ENCODE measurements at places on chromosomes 1 and 21. TPM values are rescaled to one million over a fixed set of nuclear protein-coding genes. Genes with fewer than 3 reads are reported as not detected.

GRCh38 chr1:215589650-215590435 lies 22.7 kb downstream of the KCTD3 start:
- DNase-seq = no peak

GRCh38 chr1:2425892-2426291 lies 13.5 kb upstream of the PEX10 start:
- DNase-seq = no peak

DNA sequence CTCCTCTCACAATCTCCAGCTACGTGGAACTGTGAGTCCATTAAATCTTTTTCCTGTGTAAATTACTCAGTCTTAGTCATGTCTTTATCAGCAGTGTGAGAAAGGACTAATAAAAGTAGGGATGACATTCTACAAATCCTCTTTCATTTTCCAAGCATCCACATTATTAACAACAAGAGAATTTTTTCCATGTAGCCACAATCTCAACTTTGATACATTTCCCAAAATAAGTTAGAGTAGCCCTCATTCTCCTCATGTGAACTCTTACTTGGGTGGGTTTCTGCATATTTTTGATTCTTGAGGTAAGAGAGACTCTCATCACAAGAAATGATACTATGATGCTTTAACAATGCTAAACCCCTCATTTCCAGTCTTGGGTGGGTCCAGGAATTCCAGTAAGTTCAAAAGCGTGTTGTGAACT lies 52.8 kb downstream of the TNFSF18 start:
- DNase-seq = no peak

Gene SYPL2
- 1.8 TPM for total RNA-seq

DNA sequence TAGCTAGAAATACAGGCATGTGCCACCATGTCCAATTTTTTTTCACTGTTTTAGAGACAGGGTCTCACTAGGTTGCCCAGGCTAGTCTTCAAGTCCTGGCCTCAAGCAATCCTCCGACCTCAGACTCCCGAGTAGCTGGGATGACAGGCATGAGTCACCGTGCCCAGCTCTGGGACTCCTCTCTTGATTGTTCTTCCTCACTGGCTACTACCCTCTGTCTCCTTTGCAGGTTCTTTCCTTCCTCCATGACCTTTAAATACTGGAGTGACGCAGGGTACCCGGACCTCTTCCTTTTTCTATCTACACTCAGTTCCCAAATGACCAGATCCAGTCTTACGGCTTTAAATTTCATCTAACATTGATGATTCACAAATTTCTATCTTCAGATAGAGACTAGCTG lies 34.9 kb downstream of the ASH1L start:
- DNase-seq = no peak

- DNase-seq = peak; percentile 93
Observed at GRCh38 chr1:53413175-53414001, 45.8 kb upstream of the DMRTB1 start.

Gene WDR64
- not detected for total RNA-seq

- peak; percentile 90 for DNase-seq
Observed at GRCh38 chr1:245156736-245157505, 2.1 kb downstream of the KIF26B start.

DNA sequence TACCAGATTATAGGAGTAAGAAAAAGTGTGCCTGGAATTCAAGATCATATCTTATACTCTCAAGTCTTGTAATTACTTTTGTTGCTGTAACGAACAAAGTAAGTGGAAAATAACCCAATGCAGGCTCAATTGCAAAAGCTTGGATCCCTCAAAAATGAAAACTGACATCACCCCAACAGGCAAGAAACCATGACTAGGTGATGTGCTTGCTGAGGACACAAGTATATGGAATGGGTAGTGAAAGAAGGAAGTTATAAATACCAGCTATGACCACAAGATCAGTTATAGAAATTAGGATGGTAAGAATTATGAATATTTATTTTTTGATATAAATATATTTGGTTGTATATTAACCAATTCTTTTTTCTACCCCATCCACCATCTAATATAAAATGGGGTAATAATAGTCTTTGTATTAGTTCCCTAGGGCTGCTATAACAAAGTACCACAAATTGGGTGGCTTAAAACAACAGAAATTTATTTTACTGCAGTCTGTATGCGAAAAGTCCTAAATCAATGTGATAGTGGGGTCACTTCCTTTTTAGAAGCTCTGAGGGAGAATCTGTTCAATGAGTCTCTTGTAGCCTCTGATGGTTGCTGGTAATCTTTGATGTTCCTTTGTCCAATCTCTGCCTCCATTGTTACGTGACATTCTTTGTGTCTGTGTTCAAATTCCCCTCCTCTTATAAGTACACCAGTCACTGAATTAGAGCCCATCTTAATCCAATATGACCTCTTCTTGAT lies 45.0 kb downstream of the DUSP10 start:
- no peak for DNase-seq

Gene SPRR2E
- total RNA-seq = not detected

DNA sequence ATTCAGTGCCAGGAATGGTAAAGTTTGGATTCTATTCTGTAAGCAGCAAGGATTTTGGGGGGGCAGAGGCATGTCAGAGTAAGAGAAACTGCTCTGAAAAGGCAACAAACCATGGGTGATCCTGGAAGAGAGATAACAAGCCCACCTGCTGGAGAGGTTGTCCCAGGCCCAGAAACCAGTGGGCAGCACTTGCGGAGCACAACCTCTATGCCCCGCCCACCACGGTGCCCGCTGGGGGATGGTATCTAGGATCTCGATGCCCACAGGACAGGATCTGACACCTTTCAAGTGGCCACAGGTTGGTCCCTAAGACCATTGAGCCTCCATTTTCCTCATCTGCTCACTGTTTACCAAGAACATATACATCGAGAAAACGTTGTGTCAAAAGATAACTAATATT lies 20.3 kb upstream of the MUL1 start:
- no peak for DNase-seq

Gene CFHR1
- not detected for total RNA-seq

GRCh38 chr1:243520831-243521230 lies 265.0 kb downstream of the SDCCAG8 start:
- DNase-seq = no peak

GRCh38 chr1:109530457-109531087 lies 9.1 kb upstream of the GPR61 start:
- DNase-seq = no peak

DNA sequence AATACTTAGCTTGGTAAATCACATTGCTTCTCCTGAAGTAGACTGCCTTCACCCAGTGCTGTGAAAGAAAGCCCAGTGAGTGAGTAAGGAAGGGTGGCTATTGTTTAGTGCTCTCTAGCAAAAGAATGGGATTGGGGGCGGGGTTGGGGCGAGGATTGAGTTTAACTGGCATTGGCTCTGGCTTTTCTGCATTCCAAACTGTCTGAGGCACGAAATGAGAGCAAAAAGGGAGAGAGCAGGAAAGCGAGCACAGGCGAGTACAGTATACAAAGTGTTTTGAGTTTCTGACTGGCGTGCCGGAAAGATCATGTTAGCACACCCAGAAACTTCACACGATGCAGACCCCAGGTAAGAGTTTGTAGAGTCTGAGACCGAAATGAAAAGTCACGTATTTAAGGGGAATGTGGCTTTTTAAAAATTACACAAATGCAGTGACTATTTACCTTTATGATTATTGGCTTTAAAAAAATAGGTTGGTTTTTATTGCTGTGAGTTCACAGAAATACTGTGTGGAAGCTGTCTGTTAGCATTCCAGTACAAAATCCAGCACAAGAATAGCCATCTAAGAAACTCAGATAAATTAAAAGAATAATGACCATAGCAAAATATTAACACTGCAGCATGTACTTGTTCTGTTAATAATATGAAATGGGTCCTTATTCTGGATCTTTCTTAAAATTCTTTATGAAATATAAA lies 155.4 kb downstream of the CLEC20A start:
- peak; percentile 86 for DNase-seq

Gene ADAMTS5
- total RNA-seq = 39.1 TPM
